COR-L47 (cell line): ENCODE measurements at places on chromosomes 13 and 19.
A peak's percentile ranks its signal among the peaks of the same experiment; 100 is the strongest.

DNA sequence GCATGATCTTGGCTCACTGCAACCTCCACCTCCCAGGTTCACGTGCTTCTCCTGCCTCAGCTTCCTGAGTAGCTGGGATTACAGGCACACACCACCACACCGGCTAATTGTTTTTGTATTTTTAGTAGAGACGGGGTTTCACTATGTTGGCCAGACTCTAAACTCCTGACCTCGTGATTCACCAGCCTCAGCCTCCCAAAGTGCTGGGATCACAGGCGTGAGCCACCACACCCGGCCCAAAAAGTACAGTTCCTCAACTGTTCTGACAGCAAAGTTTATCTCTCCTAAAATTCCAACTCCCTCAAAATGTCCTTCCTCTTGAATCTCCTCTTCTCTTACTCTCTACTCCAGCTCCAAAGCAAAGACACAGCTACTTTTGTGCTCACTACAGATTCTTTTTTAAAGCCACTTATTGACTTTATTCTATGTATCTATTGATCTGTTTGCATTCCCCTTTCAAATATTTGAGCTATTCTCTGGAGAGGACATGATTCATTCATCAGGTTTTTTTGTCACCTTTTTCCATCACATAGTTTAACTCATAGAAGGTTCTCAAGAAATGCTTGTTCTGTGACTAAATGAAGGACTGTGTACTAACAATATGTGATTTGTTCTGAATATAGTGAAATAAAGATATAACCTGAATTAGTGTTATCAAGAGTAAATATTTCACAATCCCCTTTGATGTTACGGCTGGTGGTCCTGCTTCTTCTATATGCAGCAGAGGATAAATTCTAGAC is 142.2 kb downstream of the TBC1D4 start:
- DNase-seq: no peak

DNA sequence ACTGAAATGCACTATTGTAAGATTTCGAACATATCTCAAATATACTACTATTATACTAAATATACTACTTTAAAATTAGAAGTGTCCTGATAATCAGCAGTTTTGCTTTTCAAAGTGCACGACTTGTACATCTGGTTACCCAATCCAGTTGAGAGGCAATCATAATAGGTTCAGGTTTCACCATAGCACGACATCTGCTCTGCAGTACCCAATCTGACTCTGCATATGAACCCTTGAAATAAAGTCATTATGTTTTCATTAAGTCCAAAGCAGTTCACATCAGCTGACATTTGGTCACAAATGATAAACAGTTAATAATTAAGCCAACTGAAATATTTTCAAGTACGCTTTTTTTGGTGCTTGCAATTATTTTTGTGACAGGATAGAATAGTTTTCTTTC is 90.6 kb downstream of the PCDH9 start:
- no peak for DNase-seq

DNA sequence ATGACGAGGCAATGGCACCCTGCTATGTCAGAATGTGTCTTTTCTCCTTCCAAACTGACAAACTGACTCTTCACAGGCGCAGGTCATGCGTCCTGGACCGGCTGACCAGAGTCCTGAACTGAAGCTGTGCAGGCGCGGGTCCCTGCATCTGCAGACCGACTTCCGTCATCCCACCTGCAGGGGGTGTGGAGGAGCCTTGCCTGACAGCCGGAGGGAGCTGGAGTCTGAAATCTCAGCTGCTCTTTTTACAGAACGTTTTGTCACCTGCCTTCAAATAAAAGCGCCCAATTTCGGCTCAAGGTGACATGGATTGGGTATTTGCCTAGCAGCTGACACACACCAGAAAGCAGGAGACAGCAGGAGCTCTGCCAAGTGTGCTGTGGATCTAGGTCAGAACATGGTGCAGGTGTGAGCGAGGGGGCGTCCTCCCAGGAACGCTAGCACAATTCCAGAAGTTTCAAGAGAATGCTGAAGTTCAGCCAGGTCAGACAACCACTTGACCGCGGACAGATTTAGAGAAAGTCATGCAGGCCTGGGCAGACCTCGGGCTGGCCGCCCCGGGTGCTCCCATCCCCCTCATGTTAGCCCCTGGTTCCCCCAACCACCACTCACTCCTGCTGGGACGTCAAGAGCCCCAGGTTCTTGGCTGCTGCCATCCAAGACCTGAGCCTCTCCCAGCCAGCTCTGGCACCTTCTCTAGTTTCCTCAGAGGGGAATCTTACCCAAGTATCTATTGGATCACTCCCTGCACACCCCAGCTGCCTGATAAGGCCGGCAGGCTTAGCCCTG is 32.8 kb downstream of the ELL start:
- peak; percentile 68 for DNase-seq

- DNase-seq: no peak
Measured at GRCh38 chr19:35293808-35294207, 1.8 kb downstream of the MAG start.

GRCh38 chr13:41962994-41963393 is 2.1 kb upstream of the VWA8 start:
- no peak for DNase-seq

- DNase-seq: no peak
Measured at GRCh38 chr13:79407349-79407979, 1.4 kb upstream of the RBM26 start.

- DNase-seq: peak; percentile 18
Measured at GRCh38 chr13:21237081-21237480, 60.6 kb downstream of the MRPL57 start.

DNA sequence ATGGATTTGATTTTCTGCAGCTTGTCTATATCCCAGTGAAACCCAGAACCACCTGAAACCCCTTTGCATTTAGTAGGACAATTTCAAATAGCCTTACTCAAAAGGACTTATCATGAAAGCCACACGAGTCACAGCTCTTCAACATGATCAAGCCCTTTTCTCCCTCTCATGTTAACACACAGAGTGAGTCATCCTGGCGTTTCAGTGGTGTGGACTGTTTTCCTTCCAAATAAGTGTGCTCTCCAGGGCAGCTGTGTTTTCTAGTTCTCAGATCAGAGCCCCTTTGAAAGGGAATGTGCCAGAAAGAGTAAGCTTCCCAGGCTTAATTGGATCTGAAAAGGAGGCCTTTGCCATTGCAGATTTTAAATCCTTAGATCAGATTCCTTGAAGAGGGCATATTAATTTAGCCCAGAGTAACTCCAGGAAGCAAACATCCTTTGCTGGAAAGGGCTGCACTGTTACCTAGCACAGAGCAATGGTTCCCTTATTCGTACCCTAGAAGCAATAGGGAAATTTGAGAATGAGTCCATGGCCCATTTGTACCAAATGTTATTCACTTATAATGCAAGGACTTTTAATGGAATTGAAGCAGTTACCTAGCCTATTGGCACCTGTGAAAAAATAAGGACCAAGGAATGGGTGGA is 51.3 kb downstream of the ERICH6B start:
- no peak for DNase-seq

DNA sequence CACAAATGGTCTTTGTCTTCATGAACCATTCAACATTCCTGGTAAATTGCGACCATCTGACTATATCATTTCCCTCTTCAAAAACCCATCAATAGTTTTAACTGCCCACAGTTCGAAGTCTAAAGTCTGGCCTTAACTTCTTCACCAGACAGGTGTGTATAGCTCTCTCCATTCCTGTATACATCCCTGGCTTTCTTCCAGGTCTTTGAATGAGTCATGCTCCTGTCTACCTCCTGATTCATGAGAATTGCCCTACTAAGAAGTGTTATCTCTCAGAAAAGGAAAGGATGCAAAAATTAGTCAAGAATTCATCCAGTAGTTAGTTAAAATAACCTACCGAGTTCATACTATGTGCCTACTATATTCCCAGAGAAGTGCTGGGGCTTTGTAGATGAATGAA is 225.0 kb downstream of the TBC1D4 start:
- no peak for DNase-seq

DNA sequence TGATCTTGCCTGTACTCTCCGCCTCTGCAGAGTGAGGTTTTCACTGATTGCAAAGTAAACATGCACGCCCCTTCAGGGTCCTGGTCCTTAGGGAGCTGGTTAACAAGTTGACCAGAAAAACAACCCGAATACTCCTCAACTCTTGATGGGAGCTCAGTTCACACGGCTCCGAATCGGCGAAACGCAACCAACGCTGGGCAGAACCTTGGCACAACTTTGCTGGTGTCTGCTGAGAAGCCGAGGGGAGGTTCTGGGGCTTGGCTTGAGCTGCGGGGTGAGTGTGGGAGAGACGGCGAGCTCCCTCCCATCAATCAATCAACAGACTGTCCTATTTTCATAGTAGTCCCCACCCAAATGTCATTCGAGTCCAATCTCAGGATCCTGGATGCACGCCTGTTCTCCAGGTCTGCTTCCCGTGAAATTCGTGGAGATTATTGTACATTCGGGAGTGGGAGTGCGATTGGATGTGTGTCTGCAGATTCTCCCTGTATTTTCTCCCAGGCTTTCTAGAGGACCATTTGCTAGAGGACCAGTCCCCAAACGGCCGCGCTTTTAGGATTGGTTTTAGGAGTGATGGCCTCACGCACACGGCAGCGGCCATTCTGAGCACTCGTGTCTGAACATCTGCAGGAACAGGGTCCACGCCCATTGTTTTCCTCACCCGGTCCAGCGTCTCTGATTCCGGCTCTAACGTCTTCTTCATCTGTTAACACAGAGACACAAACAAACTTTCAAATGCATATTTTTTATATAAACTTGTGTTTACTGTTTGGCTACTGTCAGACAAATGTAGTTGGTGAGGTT is 51.6 kb upstream of the F7 start:
- no peak for DNase-seq

- DNase-seq: no peak
Measured at GRCh38 chr13:69279213-69279612, 828.4 kb upstream of the ATXN8OS start.

DNA sequence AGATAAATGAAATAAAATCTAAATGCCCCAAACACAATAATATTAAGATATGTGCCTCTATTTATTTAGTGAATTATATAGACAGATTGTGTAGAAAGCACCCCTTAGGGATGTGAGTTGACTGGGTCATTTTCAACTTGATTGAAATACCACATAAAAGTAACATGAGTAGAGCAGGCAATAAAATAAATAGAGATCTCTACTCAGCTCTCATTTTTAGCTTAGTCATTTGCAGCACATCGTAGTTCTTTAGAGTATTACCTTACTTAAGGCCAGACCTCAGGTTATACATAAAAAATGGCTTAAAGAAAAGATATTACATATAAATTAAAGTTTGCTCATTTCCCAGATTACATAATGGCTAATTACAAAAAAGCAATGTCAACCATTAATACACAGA is 1525.6 kb upstream of the PRR20A start:
- no peak for DNase-seq

DNA sequence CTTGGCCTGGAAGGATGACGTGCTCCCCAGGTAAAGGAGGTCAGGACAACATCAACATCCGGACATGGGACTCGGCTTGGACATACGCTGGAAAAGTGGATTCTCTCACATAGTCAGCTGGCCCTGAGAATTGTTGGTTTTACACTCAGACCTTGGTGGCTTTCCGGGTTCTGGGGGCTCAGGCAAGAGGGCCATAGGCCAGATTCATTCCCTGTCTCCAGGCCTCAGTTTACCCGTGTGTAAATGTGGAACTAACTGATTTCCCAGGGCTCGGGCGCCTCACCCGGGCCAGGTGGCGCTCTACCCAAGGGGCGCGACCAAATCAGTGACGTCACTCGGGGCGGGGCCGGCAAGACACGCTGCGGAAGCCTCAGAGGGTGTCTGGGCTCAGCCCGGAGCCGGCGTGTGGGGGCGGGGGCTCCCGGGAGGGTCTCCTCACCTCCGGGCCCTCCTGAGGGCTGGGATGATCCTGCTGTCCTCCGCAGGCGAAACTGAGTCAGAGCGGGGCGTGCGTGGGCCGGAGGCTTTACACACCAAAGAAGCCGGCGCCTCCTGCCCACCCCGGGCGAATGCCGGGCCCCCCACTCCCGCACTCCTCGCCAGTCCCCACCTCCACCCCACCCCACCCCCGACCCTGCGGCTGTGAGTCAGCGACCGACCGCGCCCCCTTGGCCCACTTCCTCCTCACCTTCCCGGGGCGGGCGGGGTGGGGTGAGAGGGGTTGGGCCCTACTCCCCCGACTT is 862 bp upstream of the VASP start:
- DNase-seq: peak; percentile 80

DNA sequence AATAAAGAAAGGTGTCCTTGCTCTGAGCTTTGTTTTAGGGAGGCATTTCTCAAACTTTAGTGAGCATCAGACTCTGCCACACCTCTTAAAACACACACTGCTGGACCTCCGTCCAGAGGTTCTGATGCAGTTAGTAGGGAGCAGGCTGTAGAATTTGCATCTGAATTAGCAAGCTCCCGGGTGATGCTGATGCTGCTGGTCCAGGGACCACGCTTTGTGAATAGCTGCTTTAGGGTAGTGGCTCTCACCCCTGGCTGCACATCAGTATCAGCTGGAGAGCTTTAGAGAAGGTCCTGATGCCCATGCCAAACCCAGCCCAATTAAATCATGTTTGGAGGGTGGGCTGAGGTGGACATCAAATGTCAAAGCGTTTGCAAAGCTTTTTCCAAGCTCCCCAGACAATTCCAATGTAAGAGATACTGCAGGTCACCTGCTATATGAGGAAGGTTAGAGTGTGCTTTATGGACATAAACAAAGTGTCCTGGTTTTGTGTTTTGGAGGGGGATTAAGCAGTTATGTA is 3.6 kb downstream of the HTR2A start:
- DNase-seq: no peak

DNA sequence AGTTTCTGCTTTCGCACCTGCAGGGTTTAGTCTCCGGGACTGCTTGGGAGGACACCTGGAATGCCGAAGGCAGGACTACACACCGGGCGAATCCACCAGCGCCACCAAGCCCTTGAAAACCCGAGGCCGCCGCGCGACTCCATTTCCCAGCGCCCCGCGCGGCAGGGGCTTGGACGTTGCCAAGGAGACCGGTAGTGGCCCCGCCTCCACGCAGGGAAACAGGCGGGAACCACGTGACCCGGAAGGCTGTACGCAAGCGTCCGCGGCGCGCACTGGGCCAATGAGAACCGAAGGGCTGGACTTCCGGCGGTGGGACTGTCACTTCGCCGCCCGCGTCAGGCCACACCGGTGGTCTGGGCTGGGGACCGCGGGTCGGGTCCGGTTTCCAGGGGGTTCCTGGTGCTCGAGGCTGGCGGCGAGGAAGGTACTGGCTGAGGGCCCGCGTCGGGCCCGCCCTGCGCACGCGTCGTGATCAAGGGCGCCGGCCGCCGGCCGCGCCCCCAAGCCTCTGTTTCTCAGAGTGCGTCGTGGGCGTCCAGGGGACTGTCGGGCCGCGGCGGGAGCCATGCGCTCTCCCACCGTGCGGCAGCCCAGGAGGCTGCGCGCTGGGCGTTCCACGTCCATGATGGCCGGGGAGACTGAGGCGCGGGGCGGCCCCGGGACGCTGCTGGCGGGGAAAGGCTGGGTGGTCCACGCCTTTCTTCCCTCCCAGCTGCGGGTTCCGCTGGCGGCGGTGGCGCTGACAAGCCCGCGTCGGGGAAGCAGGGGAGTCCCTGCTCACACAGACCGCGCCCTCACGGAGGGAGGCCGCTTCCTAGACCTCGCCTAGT is at the start of gene ZNF324:
ZNF324 (plus strand) TSS at position 321 of the 830 bp plus-strand sequence. CDS start 2,106 bp downstream, outside the sequence.
- DNase-seq: peak; percentile 98

GRCh38 chr19:13934785-13935109 is 3.5 kb downstream of the PODNL1 start:
- no peak for DNase-seq
